ENCODE measurements at places on chromosomes 2 and 18. TPM values are rescaled to one million over a fixed set of nuclear protein-coding genes. Genes with fewer than 3 reads are reported as not detected.

- DNase-seq, result no peak
These were observed 1371.2 kb downstream of the LRP1B start for GRCh38 chr2:140759426-140760156.

The VWC2L gene
- not detected for total RNA-seq

DNA sequence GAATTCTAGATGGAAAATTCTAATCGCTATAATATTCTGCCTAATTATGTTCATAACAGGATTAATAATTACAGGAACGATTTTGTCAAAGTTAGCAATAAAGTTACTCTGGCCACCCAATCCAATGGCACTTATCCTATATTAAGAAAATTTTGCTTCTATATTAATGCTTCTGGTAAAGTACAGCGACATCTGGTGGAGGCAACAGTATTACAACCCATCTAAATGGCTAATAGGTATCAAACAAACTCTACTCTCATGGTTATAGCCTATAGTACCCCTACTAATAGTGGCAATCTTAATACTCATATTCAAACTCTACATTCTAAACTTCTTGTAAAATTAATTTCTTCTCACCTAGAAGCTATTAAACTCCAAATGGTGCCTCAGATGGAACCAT is 1084.7 kb upstream of the LRRTM1 start:
- DNase-seq, result no peak

GRCh38 chr18:52394602-52395001 is 54.6 kb downstream of the DCC start:
- no peak for DNase-seq

Data from aorta (tissue), 5 donors.